Bladder microvascular endothelial cell (primary cell): ENCODE measurements at places on chromosomes 3 and 15. TPM values are rescaled to one million over a fixed set of nuclear protein-coding genes. Genes with fewer than 3 reads are reported as not detected.

Gene EOMES
- not detected in 2 replicates for total RNA-seq

Gene ZKSCAN7
- total RNA-seq = 1.3 and 1.6 TPM in 2 replicates

Gene TRIM69
- 9.4 and 13.7 TPM in 2 replicates for total RNA-seq

Gene ATP2B2
- not detected in 2 replicates for total RNA-seq

Gene CPLX3
- not detected in 2 replicates for total RNA-seq

Gene NRROS
- 4.4 and 5.7 TPM in 2 replicates for total RNA-seq

Gene ASB14
- total RNA-seq = not detected in 2 replicates

Gene ERC2
- total RNA-seq = 0.49 and 2.8 TPM in 2 replicates

Gene PLA2G4E
- total RNA-seq = not detected in 2 replicates

Gene ATP13A5
- total RNA-seq = not detected in 2 replicates

Gene CACNA2D2
- under 0.01 and 0.06 TPM in 2 replicates for total RNA-seq

Gene FGF7
- not detected in 2 replicates for total RNA-seq

Gene IL17RE
- total RNA-seq = 0.19 and 0.49 TPM in 2 replicates

Gene KIF15
- total RNA-seq = 7.9 and 11.8 TPM in 2 replicates

Gene SUCLG2
- 37.6 and 46.3 TPM in 2 replicates for total RNA-seq

Gene HDDC3
- 13.3 and 14.0 TPM in 2 replicates for total RNA-seq

Gene PRRT3
- 0.49 and 0.63 TPM in 2 replicates for total RNA-seq

Gene RAD51
- total RNA-seq = 9.6 and 9.9 TPM in 2 replicates

Gene PP2D1
- not detected in 2 replicates for total RNA-seq

Gene KBTBD13
- under 0.01 TPM in 1 of 2 replicates, not detected in the other for total RNA-seq

Gene PRTG
- total RNA-seq = 1.8 and 3.9 TPM in 2 replicates

Gene IL16
- total RNA-seq = 1.7 and 4.9 TPM in 2 replicates

Gene GABRB3
- under 0.01 TPM in 1 of 2 replicates, not detected in the other for total RNA-seq

Gene RHOA
- 496 and 514 TPM in 2 replicates for total RNA-seq

Gene NR1I2
- under 0.01 TPM in 1 of 2 replicates, not detected in the other for total RNA-seq

Gene SLC12A1
- not detected in 2 replicates for total RNA-seq

Gene PCSK6
- 0.49 and 31.7 TPM in 2 replicates for total RNA-seq

Gene TRPM1
- 0.06 and 0.81 TPM in 2 replicates for total RNA-seq

Gene TP53BP1
- total RNA-seq = 26.4 and 86.3 TPM in 2 replicates

Gene MKRN2OS
- not detected in 2 replicates for total RNA-seq

Gene KIF9
- total RNA-seq = 4.4 and 7.0 TPM in 2 replicates

Gene ZNF770
- 14.7 and 38.3 TPM in 2 replicates for total RNA-seq

Gene CELSR3
- total RNA-seq = 0.49 and 0.82 TPM in 2 replicates

Gene SST
- total RNA-seq = not detected in 2 replicates

Gene GAP43
- not detected in 2 replicates for total RNA-seq

Gene SLC28A2
- not detected in 2 replicates for total RNA-seq

Gene NPAP1
- not detected in 2 replicates for total RNA-seq

Gene TIPIN
- 8.3 and 12.3 TPM in 2 replicates for total RNA-seq

Gene TASOR
- 49.5 and 91.0 TPM in 2 replicates for total RNA-seq

Gene SEMA3B
- 0.49 and 1.1 TPM in 2 replicates for total RNA-seq

Gene CCDC13
- total RNA-seq = 0.57 TPM in 1 of 2 replicates, not detected in the other

Gene IL17RD
- 0.25 and 0.49 TPM in 2 replicates for total RNA-seq

Gene CADPS
- total RNA-seq = not detected in 2 replicates

Gene CD86
- total RNA-seq = not detected in 2 replicates

Gene HRH1
- total RNA-seq = 7.4 and 11.9 TPM in 2 replicates

Gene SLC2A2
- total RNA-seq = not detected in 2 replicates

Gene FANCD2OS
- not detected in 2 replicates for total RNA-seq

Gene CATSPER2
- 0.97 and 2.1 TPM in 2 replicates for total RNA-seq

Gene FOXB1
- not detected in 2 replicates for total RNA-seq

Gene CCDC39
- total RNA-seq = 0.06 TPM in 1 of 2 replicates, not detected in the other

Gene HTR3E
- total RNA-seq = not detected in 2 replicates

Gene VEPH1
- total RNA-seq = 19.4 and 24.0 TPM in 2 replicates

Gene RTP1
- total RNA-seq = not detected in 2 replicates

Gene NDN
- 9.9 and 26.2 TPM in 2 replicates for total RNA-seq

Gene TEX55
- not detected in 2 replicates for total RNA-seq

Gene LRRC34
- total RNA-seq = 0.16 and 1.3 TPM in 2 replicates

Gene TRIM42
- total RNA-seq = not detected in 2 replicates

Gene AGBL1
- not detected in 2 replicates for total RNA-seq

Gene RETNLB
- total RNA-seq = not detected in 2 replicates
